ENCODE measurements at places on chromosomes 16 and 17.
A peak's percentile ranks its signal among the peaks of the same experiment; 100 is the strongest.

DNA sequence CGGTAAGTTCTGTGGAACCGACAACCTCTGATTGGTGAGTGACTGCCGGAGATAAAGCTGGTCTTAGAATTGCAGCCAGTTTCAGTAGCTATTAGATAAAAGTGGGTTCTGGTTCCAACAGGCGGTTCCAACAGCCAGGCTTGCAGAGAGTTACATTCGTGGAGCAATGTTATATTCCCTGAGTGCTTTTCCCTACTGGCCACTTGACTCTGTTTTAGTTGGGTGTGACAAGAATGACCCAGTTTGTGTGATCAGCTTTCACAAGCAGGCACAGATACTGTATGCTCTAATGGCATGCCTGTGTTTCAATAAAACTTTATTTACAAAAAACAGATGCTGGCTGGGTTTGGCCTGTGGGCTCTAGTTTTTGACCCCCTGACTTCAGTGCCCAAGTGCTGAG is 196.6 kb downstream of the SNX29 start:
- DNase-seq, result no peak

DNA sequence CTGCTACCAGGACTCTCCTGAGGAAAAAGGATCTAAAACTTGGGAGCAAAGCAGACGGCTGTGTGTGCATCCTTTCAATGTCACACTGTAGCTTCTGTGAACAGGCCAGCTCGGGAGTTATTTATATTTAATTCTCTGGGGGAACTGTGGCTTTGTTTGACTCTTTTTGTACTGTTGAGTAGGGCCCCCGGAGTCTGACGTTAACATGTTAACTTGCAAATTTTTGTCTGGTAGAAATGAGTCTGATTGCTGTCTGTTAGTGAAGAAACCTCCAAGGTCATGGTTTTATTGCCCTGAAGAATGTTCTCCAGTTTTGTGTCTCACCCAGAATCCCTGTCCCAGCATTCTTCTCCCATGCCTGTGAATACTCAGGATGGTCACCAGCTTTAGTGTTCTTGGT is 14.2 kb upstream of the KCNG4 start:
- no peak for DNase-seq

GRCh38 chr16:16797239-16797638 is 418.3 kb downstream of the NPIPA7 start:
- DNase-seq, result no peak

DNA sequence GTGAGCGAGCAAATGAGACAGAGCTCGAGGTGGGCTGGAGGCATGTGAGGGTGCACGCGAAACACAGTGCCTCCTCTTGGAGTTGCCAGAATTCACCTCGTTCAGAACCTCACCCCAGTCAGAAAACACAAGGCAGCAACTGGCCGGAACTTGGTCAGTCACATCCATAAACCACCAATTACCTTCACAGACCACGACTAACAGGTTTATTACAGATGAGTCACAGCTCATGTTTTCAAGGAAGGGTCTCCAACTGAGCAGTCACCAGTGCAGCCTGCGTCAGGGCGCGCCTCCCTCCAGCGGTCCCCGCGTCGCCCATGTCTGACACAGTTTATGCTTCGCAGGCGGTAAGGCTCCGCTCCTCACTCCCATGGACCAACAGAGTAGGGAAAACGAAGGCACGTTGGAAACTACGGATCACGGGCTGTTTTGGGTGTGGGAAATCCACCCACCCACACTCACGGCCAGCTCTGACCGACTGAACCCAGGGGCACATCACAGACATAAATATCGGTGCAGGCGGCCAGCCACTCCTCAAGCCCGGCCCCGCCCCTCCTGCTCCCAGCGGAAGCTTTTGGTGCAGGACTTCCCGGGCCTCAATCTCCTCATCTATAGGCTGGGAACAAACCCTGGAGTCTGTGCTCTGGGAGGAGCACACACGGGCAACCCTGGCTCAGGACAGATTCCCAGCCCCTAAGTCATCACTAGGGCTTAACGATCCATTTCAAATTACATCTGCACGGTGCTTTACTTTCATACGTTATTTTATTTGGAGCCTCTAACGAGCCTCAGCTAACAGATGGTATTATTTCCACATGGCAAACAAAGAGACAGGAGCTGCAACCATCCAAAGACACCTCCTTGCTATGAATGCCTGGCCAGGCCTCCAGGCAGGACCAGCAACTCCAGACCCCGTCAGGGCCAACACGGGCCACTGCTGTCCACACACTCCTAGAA is 126.3 kb downstream of the ZNF778 start:
- DNase-seq, result peak; percentile 69

- DNase-seq, result no peak
These were observed 8.7 kb upstream of the KAT7 start for GRCh38 chr17:49779739-49780231.

- DNase-seq, result no peak
These were observed 2.0 kb upstream of the ABCC3 start for GRCh38 chr17:50632637-50633036.

- peak; percentile 83 for DNase-seq
These were observed 419 bp downstream of the RAB37 start for GRCh38 chr17:74737299-74738050.

DNA sequence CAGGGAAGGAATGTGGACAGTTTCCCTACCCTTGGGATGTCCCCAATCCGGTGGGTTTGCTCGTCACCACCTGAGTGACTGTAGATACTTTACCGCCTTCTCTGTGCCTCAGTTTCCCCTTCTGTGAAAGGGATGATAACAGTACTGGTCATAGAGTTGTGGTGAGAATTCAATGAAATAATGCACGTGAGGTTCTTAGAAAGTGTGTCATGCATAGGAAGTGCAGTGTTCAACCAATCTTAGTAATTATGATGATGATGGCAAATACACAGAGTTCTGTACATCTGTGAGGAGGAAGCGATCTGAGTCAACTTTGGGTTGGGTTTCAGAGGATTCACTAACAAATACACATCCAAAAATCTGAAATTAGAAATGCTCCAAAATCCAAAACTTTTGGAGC is 114.6 kb upstream of the HS3ST2 start:
- no peak for DNase-seq

DNA sequence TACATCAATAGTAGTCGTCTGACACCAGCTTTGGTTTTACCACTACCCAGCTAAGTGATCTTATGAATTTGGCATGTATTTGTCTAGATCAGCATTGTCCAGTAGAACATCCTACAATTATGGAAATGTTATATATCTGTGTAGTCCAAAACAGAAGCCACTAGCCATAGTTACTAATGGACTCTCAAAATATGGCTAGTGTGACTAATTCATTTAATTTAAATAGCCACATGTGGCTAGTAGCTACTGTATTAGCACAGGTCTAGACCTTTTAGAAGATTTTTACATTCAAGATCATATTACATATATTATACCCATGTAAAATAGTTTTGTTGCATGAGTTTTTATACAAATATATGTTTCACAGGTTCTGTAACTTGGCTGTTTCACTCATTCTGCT is 27.0 kb upstream of the NFAT5 start:
- DNase-seq, result no peak

DNA sequence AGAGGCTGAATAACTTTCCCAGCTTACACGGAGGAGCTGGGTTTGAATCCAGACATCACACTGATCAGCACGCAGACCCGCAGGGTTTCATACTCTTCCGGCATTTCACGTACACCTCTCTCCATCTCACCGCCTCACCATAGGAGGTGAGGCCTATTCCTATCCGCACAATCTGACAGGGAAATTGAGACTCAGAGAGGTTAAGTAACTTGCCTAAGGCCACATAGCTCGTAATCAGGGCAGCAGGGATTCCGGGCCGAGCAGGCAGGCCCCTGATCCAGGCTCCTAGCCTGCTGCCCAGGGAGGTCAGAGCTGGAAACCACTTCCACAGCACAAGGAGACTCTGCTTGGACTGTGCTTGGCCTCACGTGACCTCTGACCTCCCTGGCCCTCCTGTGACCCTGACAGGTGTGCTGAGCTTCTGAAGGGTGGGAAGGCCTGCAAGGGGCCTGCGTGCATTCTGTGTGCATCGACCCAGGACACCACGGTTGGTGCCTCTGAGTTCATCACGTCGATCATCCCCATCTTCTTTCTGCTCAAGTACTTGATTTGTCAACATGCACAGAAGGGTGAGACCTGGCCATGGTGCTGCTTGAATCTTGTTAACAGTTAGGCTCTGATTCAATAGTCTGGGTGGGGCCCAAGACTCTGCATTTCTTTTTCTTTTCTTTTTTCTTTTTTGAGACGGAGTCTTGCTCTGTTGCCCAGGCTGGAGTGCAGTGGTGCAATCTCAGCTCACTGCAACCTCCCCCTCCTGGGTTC is 4.7 kb downstream of the CEP295NL start:
- peak; percentile 42 for DNase-seq

GRCh38 chr17:55426851-55427586 is 5.4 kb upstream of the MMD start:
- no peak for DNase-seq

GRCh38 chr16:10558305-10558704 is 22.1 kb downstream of the EMP2 start:
- DNase-seq, result no peak

- DNase-seq, result no peak
These were observed 7.8 kb downstream of the KRT28 start for GRCh38 chr17:40791787-40792436.

DNA sequence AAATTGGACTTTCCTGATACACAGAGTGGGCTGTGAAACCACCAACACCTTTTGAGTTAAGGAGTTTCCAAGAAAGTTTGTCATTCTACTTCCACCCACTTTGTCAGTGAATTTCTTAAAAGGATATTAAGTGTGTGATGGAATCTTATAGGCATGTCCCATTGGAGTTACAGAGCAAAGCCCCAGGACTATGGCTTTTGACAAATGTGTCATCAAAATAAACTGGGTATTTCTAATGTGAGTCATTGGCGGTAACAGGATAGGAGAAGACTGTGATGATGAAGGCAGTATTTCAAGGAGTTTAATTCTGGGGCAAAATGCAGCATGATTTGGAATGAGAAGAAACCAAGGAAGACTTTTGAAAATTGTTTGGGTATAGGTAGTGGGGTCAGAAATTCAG is 1013.8 kb upstream of the EEF2KMT start:
- DNase-seq, result no peak

GRCh38 chr16:54939510-54940278 is 9.0 kb downstream of the IRX5 start:
- peak; percentile 72 for DNase-seq

DNA sequence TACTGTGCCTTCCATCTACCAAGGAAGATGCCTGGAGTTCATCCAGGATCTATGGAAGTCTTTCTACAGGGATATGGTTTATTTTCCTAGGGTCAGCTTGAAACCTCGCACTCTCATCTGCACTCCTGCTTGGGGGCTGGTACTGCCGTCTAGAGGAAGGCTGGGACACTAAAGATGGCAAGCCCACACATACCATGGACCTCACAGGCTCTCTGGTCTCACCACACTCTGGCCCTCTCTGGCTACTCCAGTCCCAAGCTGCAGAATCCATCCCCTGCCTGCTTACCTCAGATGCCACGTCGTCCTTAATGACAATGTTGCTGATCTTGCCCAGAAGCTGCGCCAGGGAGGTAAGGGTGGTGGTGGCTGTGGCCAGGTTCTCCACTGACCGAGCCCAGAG is 2.1 kb upstream of the UNC119 start:
- no peak for DNase-seq

DNA sequence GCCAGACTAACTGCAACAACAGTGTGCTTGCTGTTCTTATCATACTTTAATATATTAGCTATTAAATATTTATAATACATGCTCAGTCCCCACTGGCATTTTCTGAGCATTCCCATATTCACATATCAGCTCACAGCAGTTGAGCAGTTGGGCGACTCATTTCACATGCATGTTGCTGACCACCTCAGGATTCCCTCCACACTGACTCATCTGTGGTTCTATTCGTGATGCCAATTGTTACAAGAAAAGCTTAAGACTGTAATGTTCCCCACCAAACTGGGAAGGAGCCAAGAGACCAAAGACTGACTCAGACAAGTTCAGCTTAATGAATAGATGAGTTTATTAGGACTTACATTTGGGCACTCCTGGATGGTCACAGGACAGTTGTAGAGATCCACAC is 100.3 kb upstream of the KIF2B start:
- DNase-seq, result no peak

DNA sequence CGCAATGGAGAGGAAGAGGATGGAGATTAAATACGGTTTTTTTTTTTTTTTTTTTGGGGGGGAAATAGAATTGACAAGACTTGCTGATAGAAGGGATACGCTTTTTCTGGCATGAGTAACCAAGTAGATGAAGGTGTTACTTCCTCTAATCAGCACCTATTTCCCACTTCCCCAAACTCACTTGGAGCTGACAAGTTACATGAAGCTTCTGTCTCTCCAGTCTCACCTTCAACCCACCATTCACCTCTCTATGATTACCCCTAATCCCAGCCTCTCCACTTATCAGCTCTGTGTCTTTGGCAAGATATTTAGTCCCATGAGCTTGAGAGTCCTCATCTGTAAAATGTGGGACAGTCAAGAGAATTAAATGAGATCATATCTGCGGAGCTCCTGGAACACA is 185.9 kb upstream of the HS3ST3A1 start:
- DNase-seq, result no peak

DNA sequence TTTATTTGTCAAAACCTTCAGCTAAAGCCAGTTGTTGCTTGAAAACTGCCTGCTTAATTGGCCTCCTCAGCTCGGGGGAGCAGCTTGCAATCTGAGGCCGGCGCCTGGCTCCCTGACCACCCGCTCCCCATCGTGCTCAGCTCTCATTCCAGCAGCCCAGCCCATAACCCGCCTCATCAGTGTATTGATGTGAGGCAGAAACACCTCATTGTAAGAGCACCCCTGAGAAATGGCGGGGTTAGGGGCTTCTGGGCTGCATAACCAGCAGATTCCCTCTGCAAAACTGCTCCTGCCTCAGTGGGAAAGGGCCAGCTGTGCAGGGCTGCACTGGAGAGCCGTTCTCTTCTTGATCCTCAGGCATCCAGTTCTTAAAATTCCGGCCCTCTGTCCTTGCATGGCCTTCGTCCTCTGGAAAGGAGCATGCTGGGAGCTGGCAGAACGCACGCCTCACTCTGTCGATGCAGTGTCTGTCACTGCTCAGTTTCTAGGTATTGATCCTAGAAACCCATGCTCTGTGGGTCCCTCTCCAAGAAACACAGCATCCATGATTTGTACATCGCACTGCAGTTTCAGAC is 113.8 kb upstream of the CHMP6 start:
- no peak for DNase-seq

DNA sequence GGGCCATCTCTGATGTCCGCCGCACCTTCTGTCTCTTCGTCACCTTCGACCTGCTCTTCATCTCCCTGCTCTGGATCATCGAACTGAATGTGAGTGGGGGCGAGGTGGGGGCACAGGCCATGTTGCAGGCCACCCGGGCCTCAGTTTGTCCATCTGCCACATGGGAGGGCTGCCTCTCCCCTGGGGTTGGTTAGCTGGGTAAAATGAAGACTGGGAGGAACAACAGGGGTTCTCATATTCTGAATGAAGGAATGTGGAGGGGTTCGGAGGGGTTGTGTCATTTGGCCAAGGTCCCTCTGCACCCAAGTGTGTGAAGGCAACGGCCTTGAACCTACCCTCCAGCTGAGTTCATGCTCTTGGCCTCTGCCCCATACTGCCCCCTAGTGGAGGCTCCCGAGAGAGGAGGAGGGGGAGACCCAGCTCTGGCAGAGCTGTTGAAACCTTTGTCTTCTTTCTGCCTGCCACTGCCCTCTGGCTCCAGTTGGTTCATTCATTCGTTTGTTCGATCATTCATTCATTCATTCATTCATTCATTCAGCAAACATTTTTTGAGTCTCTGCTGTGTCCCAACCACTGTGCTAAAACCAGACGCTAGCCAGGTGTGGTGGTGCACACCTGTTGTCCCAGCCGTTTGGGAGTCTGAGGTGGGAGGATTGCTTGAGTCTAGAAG is 11.4 kb upstream of the TCAP start:
- peak; percentile 65 for DNase-seq

- DNase-seq, result no peak
These were observed 83.1 kb downstream of the MYO1D start for GRCh38 chr17:32793841-32794240.

- DNase-seq, result no peak
These were observed 126.3 kb upstream of the IRX3 start for GRCh38 chr16:54412777-54413455.

All from ELF-1 (cell line).